ENCODE measurements at places on chromosomes 1 and 21.

DNA sequence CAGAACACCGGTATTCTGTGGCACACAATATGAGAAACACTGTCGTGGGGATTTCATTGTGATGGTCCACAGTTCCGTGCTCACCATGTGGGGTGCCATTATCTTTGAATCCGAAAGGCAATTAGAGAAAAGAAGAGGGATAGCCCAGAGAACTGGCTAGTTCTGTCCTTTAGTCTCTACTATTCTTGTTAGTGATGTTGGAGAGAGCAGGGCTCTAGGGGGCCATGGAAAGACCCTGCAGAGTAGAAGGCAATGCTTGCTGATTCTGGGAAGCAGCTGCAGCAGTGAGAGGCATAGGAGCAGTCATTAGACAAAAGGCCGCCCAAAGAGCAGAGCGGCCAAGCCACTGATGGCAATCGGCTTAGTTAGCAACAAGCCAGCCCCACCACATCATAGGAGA lies 146.3 kb downstream of the TSEN15 start:
- no peak overlapping the region for H3K4me3 ChIP-seq
- H3K36me3 ChIP-seq: no peaks in the 10 kb centered on the region
- DNase-seq: no peak
- H3K27ac ChIP-seq: no peak overlapping the region

DNA sequence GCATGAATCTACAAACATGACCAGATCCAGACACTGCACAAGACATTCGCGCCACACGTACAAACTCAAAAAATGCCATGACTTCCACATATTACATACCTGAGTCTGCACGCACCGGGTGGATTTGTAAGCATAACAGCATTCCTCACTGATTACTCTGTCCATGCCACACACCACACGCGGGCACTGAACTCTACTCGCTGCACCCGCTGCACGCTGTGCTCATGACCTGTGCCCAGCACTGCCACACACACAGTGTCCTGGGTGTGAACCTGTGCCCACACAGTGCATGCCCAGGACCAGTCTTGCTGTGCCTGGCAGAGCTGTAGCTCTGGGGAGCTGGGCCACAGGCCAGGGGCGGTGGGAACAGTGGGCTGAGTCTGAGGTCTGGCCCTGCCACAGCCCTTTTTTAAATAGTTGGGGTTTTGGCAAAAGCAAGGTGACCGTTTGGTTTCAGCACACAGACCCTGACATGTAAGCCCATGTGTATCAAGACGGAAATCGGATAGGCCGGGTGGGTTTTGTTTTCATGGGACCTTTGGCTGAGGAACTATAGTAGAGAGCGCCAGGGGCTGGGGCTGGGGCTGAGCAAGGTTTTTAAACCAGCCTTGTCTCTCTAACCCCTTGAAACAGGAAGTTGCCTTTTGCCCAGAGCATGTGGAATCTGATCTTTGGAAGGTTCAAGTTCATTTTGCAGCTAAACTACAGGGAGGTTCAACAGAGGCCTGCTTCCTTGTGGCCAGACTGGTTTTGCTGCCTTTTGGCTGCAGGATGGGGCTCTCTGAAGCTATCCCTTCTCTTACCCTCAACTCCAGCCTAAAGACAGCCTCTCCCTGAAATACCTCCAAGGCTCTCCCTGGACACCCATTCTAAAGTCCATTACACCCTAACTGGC lies 12.3 kb upstream of the GOLT1A start:
- no peak overlapping the region for H3K4me3 ChIP-seq
- DNase-seq: no peak
- peaks cover 8% of the 10 kb centered on the region for H3K27me3 ChIP-seq
- no peaks in the 10 kb centered on the region for H3K36me3 ChIP-seq
- H3K27ac ChIP-seq: no peak overlapping the region
- H3K4me1 ChIP-seq: no peaks in the 10 kb centered on the region

- H3K27ac ChIP-seq: no peak overlapping the region
- no peak for DNase-seq
- peaks cover 32% of the 10 kb centered on the region for H3K36me3 ChIP-seq
- H3K4me1 ChIP-seq: peaks cover 22% of the 10 kb centered on the region
- no peak overlapping the region for H3K4me3 ChIP-seq
These were observed 34.1 kb downstream of the TP53BP2 start for GRCh38 chr1:223811634-223812101.

DNA sequence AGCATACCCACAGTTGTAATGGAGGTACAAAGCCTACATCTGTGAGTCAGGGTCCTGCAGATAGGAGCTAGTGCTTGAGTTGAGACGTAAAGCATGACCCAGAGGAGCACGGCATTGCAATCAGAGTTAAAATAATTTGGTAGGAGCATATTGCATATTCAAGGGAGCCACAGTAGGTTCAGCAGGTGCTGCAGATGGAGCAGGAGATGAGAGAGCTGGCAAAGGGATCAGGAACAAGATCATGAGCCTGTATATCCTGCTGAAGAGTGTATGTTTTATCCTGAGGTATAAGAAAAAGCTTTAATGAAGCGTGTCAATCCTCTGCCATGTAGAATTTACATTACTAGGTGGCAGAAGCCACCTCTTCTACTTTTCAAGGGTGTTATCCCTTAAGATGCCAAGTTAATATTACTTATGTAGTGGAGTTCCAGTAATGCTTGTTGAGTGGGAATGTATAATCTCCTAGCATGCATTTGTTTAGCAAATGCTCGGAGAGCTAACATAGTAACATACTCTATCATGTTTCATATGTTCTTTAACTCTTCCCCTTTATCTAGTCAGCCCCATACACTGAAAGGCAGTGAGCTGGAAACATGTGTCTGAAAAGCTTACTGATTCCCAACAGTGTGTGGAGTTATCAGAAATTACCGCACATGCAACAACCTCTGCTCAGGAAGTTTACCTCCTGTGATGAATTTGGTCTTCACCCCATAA lies 300.3 kb downstream of the GRIK1 start:
- H3K4me1 ChIP-seq: no peaks in the 10 kb centered on the region
- H3K4me3 ChIP-seq: no peak overlapping the region
- no peak overlapping the region for H3K27ac ChIP-seq
- no peaks in the 10 kb centered on the region for H3K36me3 ChIP-seq
- no peak for DNase-seq

DNA sequence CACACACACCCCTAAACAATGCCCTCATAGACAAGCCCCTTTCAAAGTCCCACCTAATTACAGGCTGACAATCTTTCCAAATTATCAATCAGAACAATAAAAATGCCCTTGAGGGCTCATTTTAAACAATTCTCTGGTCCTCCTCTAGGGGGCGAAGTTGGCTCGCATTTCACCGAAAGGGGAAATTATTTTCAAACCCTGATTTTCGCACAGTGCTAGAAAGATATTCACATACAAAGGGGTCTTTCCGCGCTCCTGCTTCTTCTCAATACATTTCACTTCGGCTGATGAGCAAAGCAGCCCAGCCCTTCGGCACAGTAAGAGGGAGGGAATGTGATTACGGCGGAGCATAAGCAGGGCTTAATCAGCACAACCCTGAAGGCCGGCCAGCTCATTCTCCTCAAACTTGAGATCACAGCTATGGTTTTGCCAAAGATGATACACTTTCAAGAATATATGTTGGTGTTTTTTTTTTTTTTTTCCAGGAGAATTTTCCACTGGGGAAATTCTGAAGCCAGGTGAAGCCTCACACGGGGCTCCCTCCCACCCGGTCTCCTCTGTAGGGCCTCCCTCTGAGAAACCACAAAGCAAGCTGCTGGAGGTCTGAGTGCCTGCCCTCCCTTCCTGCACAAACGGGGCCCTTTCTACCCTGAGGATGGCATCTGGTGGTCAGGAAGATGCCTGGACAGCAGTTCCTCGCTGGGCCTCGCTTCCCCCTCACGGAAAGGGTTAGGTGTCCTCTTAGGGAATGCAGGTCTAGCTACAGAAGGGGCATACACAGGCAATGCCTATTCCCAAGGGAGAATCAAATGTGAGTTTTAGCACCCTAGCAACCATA lies 66.9 kb downstream of the GNG12 start:
- no peak overlapping the region for H3K4me3 ChIP-seq
- H3K4me1 ChIP-seq: peaks cover 4% of the 10 kb centered on the region
- no peaks in the 10 kb centered on the region for H3K36me3 ChIP-seq
- peak; percentile 53 for DNase-seq
- H3K27me3 ChIP-seq: peaks cover 37% of the 10 kb centered on the region

DNA sequence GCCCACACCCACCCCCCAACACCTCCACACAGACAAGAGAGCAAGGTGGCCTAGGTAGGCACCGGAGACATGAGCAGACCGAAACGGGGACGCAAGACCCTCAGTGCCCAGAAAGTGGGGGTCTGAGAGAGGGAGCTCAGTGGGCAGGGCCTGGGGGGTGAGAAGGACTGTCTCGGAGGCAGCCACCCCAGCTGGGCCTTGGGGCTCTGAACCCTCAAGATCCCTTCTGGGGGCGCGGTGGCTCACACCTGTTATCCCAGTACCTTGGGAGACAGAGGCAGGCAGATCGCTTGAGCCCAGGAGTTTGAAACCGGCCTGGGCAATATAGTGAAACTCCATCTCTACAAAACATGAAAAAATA lies 9.1 kb upstream of the GNB1 start:
- H3K4me1 ChIP-seq: peaks cover 13% of the 10 kb centered on the region
- H3K4me3 ChIP-seq: no peak overlapping the region
- H3K36me3 ChIP-seq: no peaks in the 10 kb centered on the region
- no peak for DNase-seq
- H3K27ac ChIP-seq: no peak overlapping the region
- H3K27me3 ChIP-seq: peaks cover 61% of the 10 kb centered on the region

- no peak overlapping the region for H3K4me3 ChIP-seq
- no peak for DNase-seq
- H3K36me3 ChIP-seq: no peaks in the 10 kb centered on the region
These were observed 90.7 kb downstream of the IGSF21 start for GRCh38 chr1:18198260-18198659.

DNA sequence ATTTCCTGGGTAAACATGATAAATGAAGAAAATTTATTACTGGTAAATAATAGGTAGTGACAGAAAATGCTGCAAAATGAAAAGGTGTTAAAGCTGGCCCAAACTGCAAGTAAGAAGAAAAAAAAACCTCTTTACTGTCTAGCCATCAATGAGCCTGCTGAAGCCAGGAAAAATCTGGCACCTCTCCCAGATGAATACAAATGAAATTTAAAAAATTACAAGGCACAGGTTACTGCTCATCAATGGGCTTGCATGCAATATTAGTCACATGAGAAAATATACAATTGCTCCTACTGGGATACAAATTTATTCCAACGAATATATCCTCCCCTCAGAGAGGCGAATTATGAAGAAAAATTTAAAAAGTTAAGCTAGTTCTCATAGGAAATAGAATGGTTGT lies 1422.5 kb downstream of the KCNT2 start:
- no peaks in the 10 kb centered on the region for H3K4me1 ChIP-seq
- no peaks in the 10 kb centered on the region for H3K27me3 ChIP-seq
- H3K27ac ChIP-seq: no peak overlapping the region
- H3K36me3 ChIP-seq: no peaks in the 10 kb centered on the region
- no peak overlapping the region for H3K4me3 ChIP-seq
- DNase-seq: no peak

DNA sequence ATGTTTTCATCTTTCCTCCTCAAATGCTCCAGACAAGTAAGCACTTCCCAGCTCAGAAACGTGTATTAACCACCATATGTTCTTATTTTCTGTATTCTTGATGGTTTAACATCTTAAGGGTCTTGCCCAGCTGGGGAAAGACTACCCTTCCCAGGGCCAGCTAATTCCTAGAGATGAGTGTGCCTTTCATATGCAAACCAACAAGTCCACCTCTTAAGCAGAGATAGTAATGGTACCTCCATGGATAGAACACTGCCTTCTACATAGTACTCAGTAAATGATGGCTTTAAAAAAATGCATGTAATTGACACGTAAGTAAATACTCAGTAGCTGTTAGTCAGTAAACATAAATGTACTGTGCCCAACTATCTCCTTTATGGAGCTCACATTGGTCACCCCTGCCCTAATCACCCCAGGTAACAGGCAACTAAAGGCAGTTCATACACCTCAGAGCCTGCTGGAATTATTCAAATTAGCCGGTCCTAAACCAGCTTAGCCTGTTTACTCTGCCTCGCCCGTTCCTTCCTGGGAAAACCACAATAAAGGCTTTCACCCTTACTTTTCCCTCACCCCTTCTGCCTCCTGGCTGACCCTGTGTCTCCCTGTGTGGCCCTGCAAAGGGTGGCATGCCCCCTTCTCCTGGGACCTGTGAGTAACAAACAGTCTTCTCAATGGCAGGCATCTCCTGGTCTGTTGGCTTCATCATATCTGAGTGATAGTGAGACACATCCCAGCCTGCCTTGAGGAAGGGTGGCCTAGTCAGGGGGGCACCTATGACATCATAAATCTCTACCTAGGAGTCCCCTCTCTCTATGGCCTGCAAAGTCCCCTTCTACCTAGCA lies 40.1 kb upstream of the KLHDC7A start:
- DNase-seq: no peak
- no peaks in the 10 kb centered on the region for H3K36me3 ChIP-seq
- H3K27me3 ChIP-seq: peaks cover 8% of the 10 kb centered on the region
- H3K27ac ChIP-seq: no peak overlapping the region
- no peaks in the 10 kb centered on the region for H3K4me1 ChIP-seq
- no peak overlapping the region for H3K4me3 ChIP-seq

DNA sequence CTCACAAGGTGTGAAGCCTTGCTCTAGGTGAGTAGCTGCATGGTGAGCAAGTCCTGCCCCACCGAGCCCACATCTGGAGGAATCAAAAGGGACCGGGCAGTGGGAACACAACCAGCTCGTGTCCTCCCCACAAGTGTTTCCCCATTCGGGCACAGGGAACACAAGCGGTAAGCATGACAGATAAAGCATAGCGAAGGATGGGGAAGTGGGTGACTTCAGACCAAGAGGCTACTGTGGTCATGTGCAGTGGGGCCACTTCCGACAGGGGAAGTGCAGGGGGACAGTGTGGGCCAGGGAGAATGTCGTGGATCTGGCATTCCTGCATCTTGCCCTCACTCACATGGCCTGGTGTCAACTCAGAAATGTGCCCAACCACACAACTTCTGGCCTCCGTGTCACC lies 306.2 kb downstream of the FAM72C start:
- H3K36me3 ChIP-seq: peaks cover 4% of the 10 kb centered on the region
- DNase-seq: no peak
- H3K4me3 ChIP-seq: no peak overlapping the region
- H3K4me1 ChIP-seq: peaks cover 4% of the 10 kb centered on the region
- peaks cover 56% of the 10 kb centered on the region for H3K27me3 ChIP-seq
- H3K27ac ChIP-seq: no peak overlapping the region

- H3K27ac ChIP-seq: no peak overlapping the region
- H3K27me3 ChIP-seq: peaks cover 2% of the 10 kb centered on the region
- H3K4me3 ChIP-seq: no peak overlapping the region
- DNase-seq: no peak
- H3K4me1 ChIP-seq: no peaks in the 10 kb centered on the region
These were observed 81.7 kb upstream of the VANGL1 start for GRCh38 chr1:115560027-115560426.

DNA sequence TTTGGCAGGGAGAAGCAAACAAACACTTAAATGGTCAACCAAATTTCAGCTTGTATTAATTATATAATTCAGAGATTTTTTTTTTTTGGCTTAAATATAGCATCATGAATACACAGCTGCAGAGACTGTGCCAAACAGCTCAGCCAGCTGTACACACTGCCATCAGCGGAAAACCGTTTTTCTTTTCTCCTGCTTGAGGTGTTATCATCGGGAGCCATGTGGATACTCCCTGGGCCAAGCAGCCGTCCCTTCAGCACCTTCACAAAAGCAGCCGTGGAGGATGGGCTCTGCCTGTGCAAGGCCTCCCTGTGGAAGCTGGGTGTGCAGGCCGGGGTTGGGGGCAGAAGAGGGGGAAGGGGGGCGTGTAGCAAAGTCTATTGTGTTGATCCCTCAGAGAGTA lies 85.0 kb downstream of the NUF2 start:
- no peaks in the 10 kb centered on the region for H3K4me1 ChIP-seq
- DNase-seq: no peak
- H3K4me3 ChIP-seq: no peak overlapping the region
- no peak overlapping the region for H3K27ac ChIP-seq
- no peaks in the 10 kb centered on the region for H3K36me3 ChIP-seq
- H3K27me3 ChIP-seq: no peaks in the 10 kb centered on the region

Data from activated naive CD4-positive, alpha-beta T cell treated with anti-CD3 and anti-CD28 coated beads, Interleukin-2, amount 10 ng/mL, durations not matched to agents 7 days and 5 days (primary cell).